ENCODE measurements at places on chromosomes 5 and 9. TPM values are rescaled to one million over a fixed set of nuclear protein-coding genes. Genes with fewer than 3 reads are reported as not detected.

Gene ITGA2
- total RNA-seq: 2.3 TPM

DNA sequence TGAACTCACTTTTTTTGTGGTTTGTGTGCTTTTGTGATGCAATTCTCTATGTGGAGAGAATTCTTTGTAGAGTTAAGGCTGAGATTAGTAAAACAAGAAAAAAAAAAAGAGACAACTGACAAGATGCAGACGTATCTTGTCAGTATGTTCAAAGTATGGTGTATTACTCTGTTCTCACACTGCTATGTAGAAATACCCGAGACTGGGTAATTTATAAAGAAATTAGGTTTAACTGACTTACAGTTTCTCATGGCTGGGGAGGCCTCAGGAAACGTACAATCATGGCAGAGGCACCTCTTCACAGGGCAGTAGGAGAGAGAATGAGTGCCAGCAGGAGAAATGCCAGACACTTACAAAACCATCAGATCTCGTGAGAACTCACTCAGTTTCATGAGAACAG is 475.2 kb upstream of the CDH18 start:
- no peak overlapping the region for H3K4me3 ChIP-seq
- ATAC-seq: no peak
- H3K27me3 ChIP-seq: no peaks in the 10 kb centered on the region
- no peaks in the 10 kb centered on the region for H3K4me1 ChIP-seq

DNA sequence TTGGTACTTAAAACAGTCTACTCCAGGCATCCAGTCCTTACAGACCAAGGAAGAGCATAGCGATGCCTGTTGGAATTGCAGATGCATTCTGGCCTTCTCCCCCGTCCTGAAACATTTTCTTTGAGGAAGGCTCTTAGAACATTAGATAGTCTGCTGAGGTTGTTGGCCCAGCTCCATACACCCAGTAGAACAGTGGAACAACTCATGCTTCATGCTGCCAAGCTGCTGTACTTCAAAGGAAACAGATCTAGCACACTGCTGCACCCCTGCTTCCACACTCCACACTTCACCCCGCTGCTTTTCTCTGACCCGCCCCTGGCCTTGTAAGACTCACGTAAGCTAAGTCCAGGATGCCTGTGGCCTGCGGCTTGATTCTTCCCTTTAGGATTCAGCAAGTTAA is 33.4 kb upstream of the NCS1 start:
- H3K36me3 ChIP-seq: peaks cover 30% of the 10 kb centered on the region
- H3K4me3 ChIP-seq: peak overlapping the region; percentile 19
- peaks cover 28% of the 10 kb centered on the region for H3K4me1 ChIP-seq
- peaks cover 2% of the 10 kb centered on the region for H3K27me3 ChIP-seq
- ATAC-seq: no peak

GRCh38 chr5:112914584-112914983 is 7.4 kb downstream of the REEP5 start:
- H3K4me1 ChIP-seq: peaks cover 54% of the 10 kb centered on the region
- H3K4me3 ChIP-seq: no peak overlapping the region
- H3K36me3 ChIP-seq: peaks cover 91% of the 10 kb centered on the region
- ATAC-seq: peak; percentile 61
- H3K27me3 ChIP-seq: no peaks in the 10 kb centered on the region

Gene OR1J2
- not detected for total RNA-seq

DNA sequence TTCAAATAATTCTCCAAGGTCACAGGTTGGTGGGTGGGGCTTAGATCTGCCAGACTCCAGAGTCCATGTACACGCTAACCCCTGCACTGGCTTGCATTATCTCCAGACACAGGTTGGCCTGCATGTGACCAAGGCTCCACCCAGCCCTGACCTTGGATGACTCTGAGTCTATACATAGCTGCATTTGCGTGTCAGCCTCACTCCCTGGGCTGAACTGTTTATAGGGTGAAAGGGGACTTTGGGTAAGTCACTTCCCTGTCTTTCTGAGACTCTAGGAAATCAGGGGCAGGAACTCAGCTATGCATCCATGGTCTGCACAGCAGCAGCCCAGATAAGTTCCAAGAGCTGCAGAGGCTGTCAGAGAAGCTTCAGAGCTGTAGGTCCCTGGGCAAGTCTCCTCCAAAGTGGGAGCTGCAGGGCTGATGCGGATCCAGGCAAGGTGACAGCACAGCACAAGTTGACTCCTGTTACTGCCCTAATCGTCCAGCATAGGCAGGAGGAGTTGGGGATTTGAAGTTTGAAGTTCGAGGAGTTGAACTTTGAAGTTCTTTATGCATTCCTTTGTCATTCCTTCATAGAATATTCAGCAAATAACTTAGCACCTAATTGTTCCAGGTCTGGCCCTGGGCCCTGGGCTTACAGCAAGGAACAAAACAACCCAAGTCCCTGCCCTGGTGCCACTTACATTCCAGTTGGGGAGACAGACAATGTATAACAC is 53.4 kb downstream of the SLC22A5 start:
- H3K4me1 ChIP-seq: peaks cover 70% of the 10 kb centered on the region
- peak overlapping the region; percentile 19 for H3K4me3 ChIP-seq
- peaks cover 68% of the 10 kb centered on the region for H3K36me3 ChIP-seq
- ATAC-seq: no peak
- peak overlapping the region; percentile 66 for H3K27ac ChIP-seq
- H3K27me3 ChIP-seq: no peaks in the 10 kb centered on the region

Gene ARHGEF28
- 0.16 TPM for total RNA-seq

- H3K4me3 ChIP-seq: no peak overlapping the region
- H3K27me3 ChIP-seq: no peaks in the 10 kb centered on the region
- peaks cover 100% of the 10 kb centered on the region for H3K36me3 ChIP-seq
- no peak for ATAC-seq
Measured at GRCh38 chr9:131144201-131144600, 18.8 kb downstream of the NUP214 start.

Gene PCDHGC4
- total RNA-seq: not detected

Gene ECM2
- not detected for total RNA-seq

Gene MYMK
- not detected for total RNA-seq

DNA sequence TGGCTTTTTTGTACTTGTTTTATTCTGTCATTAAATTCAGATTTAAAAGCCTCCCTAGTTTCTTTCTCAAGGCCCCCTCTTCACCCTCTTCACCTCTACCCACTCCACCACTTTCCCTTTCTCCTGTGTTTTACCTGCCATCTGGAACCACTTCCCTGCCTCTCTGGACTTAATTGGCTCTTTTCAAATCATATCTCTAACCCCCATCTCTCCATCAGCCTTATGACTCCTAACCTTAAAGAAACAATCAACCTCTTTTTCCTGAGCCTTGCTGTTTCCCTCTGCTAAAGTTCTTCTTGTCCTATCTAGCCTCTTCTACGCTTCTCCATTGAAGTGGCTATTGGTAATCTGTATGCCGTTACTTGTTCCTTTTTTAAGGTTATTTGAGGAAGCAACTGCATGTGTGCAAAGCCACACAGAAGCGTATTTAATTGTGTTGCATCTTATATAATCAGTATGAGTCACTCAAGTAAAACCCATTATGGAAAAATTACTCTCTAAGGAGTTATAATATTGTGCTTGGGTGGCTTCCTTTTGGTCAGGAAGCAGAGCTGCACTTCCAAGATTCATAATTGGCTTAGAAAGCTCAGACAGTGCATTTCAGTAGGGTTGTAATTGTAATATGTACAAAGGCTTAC is 653.6 kb upstream of the ITGA1 start:
- no peak overlapping the region for H3K27ac ChIP-seq
- no peak for ATAC-seq
- no peaks in the 10 kb centered on the region for H3K36me3 ChIP-seq
- H3K4me3 ChIP-seq: no peak overlapping the region
- H3K27me3 ChIP-seq: no peaks in the 10 kb centered on the region
- H3K4me1 ChIP-seq: no peaks in the 10 kb centered on the region

Gene GIN1
- total RNA-seq: 8.5 TPM

GRCh38 chr5:150410524-150411244 is 2.0 kb downstream of the CD74 start:
- ATAC-seq: peak; percentile 50
- peaks cover 21% of the 10 kb centered on the region for H3K4me1 ChIP-seq
- H3K27ac ChIP-seq: peak overlapping the region; percentile 87
- H3K36me3 ChIP-seq: peaks cover 54% of the 10 kb centered on the region
- no peaks in the 10 kb centered on the region for H3K27me3 ChIP-seq
- H3K4me3 ChIP-seq: peak overlapping the region; percentile 100

- peaks cover 38% of the 10 kb centered on the region for H3K4me1 ChIP-seq
- H3K27ac ChIP-seq: peak overlapping the region; percentile 97
- H3K36me3 ChIP-seq: peaks cover 11% of the 10 kb centered on the region
- H3K4me3 ChIP-seq: peak overlapping the region; percentile 84
- ATAC-seq: peak; percentile 55
Measured at GRCh38 chr9:128026255-128026772, 40.8 kb downstream of the NAIF1 start.

Gene YIPF5
- total RNA-seq: 51.4 TPM

- H3K27ac ChIP-seq: no peak overlapping the region
- H3K4me1 ChIP-seq: no peaks in the 10 kb centered on the region
- H3K4me3 ChIP-seq: no peak overlapping the region
- H3K36me3 ChIP-seq: no peaks in the 10 kb centered on the region
- H3K27me3 ChIP-seq: peaks cover 3% of the 10 kb centered on the region
Measured at GRCh38 chr9:134678666-134679443, 37.3 kb downstream of the COL5A1 start.

- no peak overlapping the region for H3K4me3 ChIP-seq
- H3K36me3 ChIP-seq: no peaks in the 10 kb centered on the region
- H3K27me3 ChIP-seq: no peaks in the 10 kb centered on the region
- no peaks in the 10 kb centered on the region for H3K4me1 ChIP-seq
- no peak overlapping the region for H3K27ac ChIP-seq
Measured at GRCh38 chr5:170408877-170409660, 19.9 kb upstream of the KCNMB1 start.

GRCh38 chr9:16729651-16730050 is 140.8 kb downstream of the BNC2 start:
- no peak overlapping the region for H3K4me3 ChIP-seq
- H3K36me3 ChIP-seq: no peaks in the 10 kb centered on the region
- H3K4me1 ChIP-seq: no peaks in the 10 kb centered on the region
- no peak overlapping the region for H3K27ac ChIP-seq

DNA sequence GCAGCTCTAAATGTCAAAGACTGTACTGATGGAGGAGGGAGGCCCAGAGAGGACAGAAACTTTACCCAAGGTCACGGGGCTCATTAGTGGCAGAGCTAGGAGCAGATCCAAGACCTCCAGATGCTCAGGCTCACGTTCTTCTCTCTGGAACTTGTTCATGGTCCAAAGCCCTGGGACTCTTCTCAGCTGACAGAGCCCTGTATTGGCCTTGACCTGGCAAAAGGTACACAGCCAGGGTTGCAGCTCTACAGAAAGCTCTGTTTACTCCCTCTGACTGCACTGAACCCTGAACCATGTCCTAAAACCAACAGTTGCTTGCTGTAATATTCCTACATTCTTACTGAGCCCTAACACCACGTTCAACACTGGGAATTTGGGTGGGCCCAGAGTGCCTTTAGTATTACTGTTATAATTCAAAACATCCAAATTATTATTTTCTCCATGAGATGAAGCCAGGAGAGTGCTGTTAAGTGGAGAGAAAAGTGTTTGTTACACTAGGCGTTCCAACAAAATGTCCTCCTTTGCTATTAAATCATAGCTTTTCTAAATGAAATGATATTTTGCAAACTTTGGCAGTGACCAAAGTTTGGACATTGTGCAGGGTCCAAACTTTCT is 602.4 kb upstream of the CLINT1 start:
- no peak overlapping the region for H3K4me3 ChIP-seq
- no peak for ATAC-seq
- no peaks in the 10 kb centered on the region for H3K36me3 ChIP-seq
- H3K27ac ChIP-seq: no peak overlapping the region
- H3K27me3 ChIP-seq: peaks cover 4% of the 10 kb centered on the region

- H3K4me3 ChIP-seq: no peak overlapping the region
- H3K27me3 ChIP-seq: no peaks in the 10 kb centered on the region
- H3K27ac ChIP-seq: no peak overlapping the region
- no peak for ATAC-seq
Measured at GRCh38 chr5:143215690-143216089, 187.8 kb downstream of the NR3C1 start.

DNA sequence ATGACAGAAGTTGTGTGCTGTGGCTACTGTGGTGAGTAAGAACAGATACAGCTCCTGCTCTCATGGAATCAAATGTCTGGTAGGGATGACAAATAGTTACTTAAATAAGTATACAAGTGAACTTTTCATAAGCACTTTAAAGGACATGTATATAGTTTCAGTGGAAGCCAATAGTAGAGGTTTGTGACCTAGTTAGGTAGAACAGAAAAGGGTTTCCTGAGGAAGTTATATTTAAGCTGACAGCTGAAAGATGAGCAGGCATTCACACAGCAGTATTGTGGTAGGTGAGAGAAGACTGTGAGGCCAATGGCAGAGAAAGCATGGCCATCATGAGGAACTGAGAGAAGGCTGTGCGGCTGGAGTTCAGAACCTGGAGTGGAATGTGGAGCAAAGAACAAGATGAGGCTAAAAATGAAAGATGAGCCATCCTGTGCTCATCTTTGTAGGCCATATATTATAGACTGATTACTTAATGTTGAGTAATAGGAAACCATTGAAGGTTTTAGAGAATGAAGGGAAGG is 15.4 kb downstream of the FAM174A start:
- peak overlapping the region; percentile 27 for H3K4me3 ChIP-seq
- no peaks in the 10 kb centered on the region for H3K36me3 ChIP-seq
- peak overlapping the region; percentile 85 for H3K27ac ChIP-seq
- H3K27me3 ChIP-seq: no peaks in the 10 kb centered on the region

DNA sequence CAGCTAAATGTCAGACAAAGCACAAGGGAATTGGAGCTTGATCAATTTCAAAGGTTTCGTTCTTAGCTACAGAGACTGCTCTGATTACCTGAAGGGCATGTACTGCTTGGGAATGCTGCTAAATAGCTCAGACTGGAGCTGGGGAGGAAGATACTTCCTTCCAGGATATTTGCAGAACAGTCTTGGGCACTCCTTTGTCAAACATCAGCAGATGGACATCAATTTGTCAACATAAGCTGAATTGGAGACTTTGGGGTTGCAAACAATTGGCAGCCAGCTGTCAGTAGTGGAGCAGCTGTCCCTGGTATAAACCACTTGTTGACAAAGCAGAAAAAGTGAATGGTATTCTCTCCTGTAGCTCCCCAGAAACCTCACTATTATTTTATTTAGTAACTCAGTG is 182.0 kb downstream of the CCDC192 start:
- no peaks in the 10 kb centered on the region for H3K36me3 ChIP-seq
- no peak for ATAC-seq
- no peak overlapping the region for H3K4me3 ChIP-seq
